ENCODE measurements at places on chromosomes 5 and 9.

DNA sequence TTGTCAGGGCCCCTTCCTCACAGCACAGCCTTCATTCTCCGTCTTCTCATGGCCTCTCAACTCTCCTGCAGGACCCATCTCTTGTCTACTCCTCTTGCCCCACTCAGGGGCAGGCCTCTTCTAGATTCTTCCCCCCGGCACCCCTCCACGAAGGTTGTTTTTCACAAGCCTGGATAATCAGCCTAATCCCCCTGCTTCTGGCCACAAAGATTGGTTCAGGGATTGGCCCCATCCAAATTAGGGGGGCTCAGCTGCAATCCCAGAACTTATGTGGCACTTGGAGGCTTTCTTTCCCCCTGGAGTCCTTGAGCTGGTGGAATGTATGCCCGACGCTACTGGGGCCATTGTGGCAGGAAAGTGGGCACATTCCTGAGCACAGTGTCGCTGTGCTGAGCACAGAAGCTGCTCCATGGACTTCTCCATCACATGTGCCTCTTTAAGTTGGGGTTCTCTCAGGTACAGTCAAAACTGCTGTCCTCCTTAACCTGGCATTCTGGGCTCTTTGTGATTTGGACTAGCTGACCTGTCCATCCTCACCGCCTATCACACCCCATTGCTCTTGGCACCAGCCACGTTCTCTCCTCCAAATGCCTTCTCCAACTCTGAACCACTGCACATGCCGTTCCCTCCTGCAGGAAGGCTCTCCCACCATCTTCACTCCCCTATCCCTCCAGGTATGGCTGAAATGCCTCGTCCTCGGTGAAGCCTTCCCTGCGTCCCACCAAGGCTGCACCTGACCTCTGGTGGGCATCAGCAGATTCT is 66.8 kb upstream of the RNF130 start:
- DNase-seq: no peak

GRCh38 chr5:132486318-132487094 is 4.1 kb downstream of the IRF1 start:
- no peak for DNase-seq

DNA sequence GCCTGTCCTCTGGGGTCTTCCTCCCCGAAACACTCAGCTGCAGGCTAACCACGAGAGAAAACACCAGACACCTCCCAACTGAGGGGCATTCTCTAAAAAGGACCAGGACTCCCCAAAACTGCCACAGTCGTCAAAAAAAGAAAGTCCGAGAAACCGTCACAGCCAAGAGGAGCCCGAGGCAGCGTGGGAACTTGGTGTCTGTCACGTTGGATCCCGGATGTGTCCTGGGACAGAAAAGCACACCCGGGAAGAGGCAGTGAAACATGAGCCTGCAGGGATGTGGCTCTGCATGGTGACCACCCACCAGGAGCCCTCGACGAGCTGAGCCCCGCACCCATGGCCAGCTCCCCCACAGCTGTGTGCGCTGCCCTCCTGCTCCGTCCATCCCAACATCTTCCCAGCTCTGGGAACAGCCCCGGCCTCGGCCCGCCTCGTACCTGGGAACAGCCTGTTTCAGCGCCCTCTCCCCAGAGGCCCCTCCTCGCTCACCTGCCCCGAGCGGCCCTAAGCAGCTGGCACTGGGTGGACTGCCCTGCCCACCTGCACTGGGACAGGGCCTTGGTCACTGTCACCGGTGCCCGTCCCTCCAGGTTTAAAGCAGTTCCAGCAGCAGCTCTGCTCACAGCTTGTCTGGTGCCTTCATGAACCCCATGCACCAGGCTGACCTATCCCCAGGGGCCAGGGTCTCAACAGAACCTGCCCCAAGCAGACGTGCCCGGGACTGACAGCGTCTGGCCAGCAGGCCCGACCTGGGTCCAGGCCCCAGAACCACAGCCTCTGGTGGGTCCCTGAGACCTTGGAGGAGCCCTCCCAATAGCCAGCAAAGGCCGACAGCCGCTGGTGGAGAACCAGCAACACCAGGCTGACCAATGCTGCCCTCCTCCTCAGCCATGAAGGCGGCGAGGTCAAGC is 10.9 kb downstream of the SLC12A7 start:
- no peak for DNase-seq

DNA sequence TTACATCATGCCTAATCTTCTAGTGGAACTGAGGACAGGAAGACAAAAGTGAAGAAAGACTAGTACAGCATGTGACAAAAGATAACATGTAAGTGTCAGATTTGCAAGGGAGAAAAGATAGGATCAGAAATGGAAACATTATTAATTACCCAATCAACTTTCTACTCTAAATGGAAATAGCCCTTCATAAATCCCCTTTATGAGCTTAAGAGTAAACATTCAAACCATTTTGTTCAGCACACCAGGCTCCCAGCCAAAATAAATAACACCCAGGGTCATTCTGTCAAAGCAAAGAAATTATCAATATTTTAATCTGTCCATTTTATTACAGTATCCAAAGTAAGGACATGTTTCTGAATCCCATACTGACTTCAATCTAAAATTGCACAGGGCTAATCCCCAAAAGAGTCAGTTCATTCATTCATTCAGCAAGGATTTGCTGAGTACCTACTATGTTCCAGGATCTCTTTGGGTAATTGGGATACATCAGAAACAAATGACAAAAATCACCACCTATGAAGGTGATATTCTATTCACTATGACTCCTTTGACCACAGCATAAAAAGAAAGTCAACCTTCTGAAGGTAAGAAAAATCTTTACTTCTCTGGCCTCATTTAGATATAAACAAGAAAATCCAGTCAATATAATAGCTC is 5.3 kb downstream of the PRELID2 start:
- DNase-seq: no peak

GRCh38 chr5:39203951-39204350 is 15.4 kb downstream of the FYB1 start:
- no peak for DNase-seq

DNA sequence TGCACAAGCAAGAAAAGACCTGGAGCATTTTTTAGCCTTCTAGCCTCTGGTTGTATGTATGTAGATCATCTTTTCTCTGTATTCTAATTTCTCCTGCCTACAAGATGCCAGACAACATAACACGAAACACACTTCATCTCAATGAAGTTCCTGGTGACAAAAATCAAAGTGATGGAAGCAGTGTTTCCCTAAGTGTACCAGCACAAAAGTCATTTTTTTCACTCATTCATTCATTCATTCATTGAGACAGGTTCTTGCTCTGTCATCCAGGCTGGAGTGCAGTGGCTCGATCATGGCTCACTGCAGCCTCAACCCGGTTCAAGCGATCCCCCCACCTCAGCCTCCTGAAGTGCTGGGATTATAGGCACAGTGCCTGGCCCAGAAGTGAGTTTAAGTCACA is 71.5 kb upstream of the SAP30L start:
- DNase-seq: no peak

DNA sequence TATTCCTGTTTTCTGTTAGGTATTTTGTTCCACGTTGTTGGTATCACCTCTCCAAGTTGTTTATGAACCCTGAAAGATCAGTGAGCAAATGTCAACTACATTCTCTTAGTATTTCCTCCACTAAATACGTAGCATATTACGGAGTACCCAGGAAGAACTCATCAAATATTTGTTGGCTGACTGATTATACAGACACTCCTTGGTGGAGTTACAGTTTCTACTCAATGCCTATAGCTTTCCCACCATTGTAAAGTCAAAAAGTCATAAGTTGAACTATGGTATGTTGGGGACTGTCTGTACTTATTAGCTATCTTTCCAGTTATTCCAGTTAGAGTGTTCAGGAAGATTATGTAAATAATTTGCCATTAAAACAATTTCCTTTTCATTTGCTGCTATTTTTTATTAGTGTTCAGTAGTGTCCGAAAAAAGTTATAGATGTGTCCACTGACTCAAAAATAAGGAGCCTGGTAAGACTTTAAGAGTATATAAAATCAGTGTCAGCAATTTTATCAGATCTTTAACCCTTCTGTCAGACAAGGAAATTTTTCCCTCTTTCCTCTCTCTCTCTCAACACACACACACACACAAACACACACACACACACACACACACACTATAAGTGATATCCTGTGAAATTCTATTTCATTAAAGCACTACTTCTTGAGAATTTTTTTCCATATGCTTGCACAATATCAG is 6.8 kb upstream of the APBA1 start:
- no peak for DNase-seq

- peak; percentile 47 for DNase-seq
Measured at GRCh38 chr5:76402886-76403765, at the start of gene IQGAP2. TSS of gene IQGAP2 (plus strand) at chr5:76403285. CDS start at chr5:76403546, 261 bp downstream.

GRCh38 chr5:68440651-68441050 is 225.1 kb downstream of the PIK3R1 start:
- DNase-seq: no peak

DNA sequence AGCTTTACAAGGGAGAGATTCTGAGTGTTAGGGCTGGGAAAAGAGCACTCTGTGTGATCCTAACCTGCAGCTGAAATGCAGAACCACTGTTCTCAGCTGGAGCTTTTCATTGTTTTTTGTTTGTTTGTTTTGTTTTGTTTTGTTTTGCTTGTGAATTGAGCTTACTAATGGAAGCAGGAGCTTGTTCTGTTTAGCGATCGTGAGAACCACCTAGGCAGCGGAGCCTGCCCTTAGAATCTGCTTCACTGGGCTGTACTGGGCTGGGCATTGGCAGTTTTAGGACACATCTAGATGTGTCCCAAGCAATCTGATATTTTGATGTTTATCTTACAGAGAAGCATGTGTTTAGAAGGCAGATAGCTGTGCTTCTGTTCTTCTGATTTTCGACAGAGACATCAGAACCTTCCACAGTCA is 14.3 kb downstream of the SYK start:
- DNase-seq: no peak

GRCh38 chr9:2085716-2086115 is 70.6 kb downstream of the SMARCA2 start:
- no peak for DNase-seq

DNA sequence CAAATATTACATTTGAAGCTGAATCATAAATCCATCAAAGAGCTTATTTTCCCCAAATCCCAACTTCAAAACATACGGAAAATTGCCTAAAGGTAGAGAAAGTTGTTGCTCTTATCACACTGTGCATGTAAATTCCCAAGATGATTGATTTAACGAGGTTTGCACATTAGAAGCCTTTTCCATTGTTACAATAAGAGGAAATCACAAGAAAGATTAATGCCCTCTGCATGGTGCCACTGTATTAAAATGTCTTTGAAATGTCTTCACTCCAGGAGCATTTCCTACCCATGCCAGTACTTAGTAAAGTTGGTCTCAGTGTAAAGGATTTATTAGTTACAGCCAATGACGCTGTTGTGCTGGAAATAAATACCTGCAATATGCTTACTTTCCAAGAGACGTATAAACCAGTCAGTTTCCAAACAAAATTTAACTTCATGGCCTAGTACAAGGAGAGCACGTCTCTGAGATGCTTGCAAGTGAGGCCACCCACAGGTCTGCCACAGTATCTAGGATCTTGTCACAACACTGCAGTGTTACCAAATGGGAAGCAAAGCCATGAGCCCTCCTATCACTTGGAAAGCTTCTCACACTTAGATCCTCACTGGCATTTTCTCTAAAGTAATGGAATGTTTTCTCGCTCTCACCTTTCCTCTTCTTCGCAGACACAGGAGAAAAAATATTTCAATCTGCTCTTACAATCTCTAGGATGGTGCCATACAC is 112.4 kb downstream of the CETN3 start:
- DNase-seq: no peak

GRCh38 chr5:148904440-148904839 is 78.0 kb downstream of the ADRB2 start:
- no peak for DNase-seq

All from HT1080 (cell line).